ENCODE measurements at places on chromosomes 3 and 15.

GRCh38 chr3:141365201-141365600, 3.1 kb upstream of the ZBTB38 start:
- no peak for DNase-seq

DNA sequence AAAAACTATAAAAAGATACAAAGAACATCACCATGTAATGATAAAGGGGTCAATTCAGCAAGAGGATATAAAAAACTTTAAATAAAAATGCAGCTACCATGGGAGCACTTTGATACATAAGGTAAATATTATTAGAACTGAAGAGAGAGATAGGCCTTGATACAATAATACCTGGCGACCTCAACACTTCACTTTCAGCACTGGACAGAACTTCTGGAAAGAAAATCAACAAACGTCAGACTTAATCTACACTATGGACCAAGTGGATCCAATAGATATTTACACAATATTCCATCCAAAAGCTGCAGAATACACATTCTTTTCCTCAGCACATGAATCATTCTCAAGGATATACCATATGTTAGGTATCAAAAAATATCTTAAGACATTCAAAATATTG, 42.0 kb downstream of the WDR49 start:
- no peak for DNase-seq

GRCh38 chr3:102098130-102098885, 249.0 kb downstream of the NFKBIZ start:
- no peak for DNase-seq

DNA sequence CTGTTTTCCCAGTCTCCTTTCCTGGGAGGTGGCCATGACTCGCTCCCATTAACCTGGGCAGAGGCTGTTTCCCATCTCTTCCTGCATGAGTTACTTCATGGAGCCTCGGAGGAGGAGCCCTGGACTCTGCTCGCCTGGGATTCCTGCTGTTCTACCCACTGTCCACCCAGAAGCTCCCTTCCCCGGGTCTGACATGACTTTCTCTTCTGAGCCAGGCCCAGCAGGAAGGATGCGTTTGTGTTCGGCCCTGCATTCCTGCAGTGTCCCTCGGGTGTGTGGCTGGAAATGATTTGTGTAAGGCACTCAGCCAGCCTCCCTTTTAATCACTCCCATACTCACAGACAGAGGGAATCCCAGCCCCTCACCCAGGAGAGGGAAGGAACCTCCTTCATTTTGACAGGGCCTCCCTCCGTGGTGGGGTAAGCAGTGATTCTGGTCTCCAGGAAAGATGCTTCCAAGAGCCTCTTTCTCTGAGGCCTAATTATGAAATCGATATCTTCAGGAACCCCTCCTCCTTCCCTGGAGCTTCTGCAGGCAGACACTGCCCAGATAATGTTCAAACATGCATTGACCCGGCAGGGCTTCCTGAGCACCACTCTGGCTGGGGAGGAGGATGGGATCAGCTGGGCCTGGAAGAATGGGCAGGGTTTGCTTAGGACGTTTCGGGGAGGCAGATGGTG, 41.6 kb upstream of the DLG1 start:
- no peak for DNase-seq

GRCh38 chr3:177283983-177284382, 86.7 kb upstream of the TBL1XR1 start:
- DNase-seq, result no peak

DNA sequence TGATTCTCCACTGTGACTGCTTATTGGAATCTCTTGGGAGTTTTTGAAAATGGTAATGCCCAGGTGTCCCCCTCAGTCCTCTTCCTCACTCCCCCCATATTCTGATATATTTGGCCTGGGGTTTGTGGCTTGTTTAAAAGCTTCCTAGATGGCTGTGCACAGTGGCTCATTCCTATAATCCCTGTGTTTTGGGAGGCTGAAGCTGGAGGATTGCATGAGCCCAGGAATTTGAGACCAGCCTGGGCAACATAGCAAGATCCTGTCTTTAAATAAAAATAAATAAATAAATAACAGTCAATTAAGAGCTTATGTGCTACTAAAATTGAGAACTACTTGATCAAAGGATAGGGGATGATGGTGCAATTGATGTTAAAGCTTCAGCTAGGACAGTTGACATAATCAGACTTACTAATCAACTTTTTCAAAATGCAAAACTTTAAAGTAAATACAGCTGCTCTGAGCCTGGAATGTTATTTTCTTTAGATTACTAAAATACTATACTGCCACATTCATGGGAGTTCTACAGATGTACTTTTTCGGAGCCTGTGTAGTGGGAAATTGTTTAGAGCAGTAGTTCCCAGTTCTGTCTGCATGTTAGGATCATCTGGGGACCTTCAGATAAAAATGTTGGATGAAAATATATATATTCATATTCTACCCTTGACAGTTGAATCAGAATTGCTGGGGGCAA, 33.4 kb downstream of the ARIH1 start:
- DNase-seq, result no peak

DNA sequence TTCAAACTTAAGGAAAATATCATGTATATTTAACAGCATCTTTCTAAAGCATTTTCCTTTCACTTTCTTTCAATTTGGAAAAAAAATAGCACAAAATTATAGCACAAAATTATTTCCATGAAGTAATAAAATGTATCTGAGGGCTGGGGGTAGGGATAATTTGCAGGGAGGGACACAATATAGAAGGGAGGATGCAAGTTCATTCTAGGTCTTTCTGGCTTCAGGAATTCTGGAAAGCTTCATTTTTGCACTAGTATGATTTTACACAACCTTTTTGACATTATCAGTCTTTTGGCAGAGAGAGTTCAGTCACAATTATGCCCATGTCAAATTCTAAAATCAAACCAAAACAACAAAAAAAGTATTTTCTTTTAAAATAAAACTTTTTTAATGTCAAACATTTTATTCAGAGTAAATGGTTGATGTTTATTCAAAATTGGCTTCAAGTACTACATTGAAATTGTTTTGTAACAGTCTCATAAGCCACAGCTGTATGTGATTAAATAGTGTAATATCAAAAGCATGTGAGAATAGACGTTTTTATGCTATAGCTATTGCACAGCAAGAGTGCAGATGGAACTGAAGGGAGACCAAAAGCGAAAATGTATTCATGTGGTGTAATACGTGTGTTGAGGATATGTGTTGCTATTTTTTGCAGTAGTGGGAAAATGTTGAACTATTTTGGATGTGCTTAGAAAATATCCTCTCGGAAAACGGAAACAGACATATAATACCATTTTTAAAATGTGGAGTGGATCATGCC, 5.8 kb downstream of the RBMS3 start:
- DNase-seq, result no peak
